ENCODE measurements at places on chromosomes 12 and 14. TPM values are rescaled to one million over a fixed set of nuclear protein-coding genes. Genes with fewer than 3 reads are reported as not detected.

DNA sequence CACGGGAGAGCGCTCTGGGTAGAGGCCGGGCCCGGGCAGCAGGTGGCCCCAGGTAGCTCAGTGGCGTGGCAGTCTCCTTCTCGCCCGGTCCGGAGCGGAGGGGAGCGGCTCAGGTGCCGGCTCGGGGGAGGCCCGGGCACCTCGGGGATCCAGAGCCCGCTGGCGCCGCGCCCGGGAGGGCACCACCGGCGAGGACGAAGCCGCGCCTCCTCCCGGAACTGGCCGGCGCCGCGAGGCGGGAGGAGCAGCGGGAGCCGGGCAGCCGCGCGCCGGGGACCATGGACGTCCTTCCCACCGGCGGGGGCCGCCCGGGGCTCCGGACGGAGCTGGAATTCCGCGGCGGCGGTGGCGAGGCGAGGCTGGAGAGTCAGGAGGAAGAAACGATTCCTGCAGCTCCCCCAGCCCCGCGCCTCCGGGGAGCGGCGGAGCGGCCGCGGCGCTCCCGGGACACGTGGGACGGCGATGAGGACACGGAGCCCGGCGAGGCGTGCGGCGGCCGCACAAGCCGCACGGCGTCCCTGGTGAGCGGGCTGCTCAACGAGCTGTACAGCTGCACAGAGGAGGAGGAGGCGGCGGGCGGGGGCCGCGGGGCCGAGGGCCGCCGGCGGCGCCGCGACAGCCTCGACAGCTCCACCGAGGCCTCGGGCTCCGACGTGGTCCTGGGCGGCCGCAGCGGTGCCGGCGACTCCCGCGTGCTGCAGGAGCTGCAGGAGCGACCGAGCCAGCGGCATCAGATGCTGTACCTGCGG, 21.5 kb upstream of the GNS start:
- DNase-seq, result peak; percentile 59
- peak overlapping the region; percentile 89 for H3K4me3 ChIP-seq
- no peaks in the 10 kb centered on the region for H3K36me3 ChIP-seq
- H3K4me1 ChIP-seq, result peaks cover 17% of the 10 kb centered on the region

DNA sequence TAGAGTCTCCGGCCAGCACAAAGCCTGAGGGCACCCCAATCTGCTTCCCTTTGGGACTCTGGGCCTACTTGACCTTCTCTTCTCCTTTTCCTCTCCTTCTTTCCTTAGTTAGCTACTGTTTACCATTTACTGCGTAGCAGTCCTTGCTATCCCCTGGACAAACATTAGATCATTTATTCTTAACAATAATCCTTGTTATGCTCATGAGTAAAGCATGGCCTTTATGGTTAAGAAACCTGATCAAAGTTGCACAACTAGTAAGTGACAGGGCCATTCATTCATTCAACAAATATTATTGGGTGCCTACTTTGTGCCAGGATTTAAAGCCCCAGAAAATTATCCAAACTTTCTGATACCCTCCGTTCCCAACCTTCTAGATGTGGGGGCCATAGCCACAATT, 3.2 kb upstream of the HDAC7 start:
- no peak overlapping the region for H3K4me3 ChIP-seq
- peak; percentile 76 for DNase-seq
- peak overlapping the region; percentile 76 for H3K27ac ChIP-seq
- H3K27me3 ChIP-seq, result no peaks in the 10 kb centered on the region
- no peaks in the 10 kb centered on the region for H3K36me3 ChIP-seq
- peaks cover 77% of the 10 kb centered on the region for H3K4me1 ChIP-seq

- H3K27me3 ChIP-seq, result no peaks in the 10 kb centered on the region
- no peaks in the 10 kb centered on the region for H3K4me1 ChIP-seq
- no peak overlapping the region for H3K4me3 ChIP-seq
Measured at GRCh38 chr14:79668951-79669350, 542.4 kb downstream of the DIO2 start.

DNA sequence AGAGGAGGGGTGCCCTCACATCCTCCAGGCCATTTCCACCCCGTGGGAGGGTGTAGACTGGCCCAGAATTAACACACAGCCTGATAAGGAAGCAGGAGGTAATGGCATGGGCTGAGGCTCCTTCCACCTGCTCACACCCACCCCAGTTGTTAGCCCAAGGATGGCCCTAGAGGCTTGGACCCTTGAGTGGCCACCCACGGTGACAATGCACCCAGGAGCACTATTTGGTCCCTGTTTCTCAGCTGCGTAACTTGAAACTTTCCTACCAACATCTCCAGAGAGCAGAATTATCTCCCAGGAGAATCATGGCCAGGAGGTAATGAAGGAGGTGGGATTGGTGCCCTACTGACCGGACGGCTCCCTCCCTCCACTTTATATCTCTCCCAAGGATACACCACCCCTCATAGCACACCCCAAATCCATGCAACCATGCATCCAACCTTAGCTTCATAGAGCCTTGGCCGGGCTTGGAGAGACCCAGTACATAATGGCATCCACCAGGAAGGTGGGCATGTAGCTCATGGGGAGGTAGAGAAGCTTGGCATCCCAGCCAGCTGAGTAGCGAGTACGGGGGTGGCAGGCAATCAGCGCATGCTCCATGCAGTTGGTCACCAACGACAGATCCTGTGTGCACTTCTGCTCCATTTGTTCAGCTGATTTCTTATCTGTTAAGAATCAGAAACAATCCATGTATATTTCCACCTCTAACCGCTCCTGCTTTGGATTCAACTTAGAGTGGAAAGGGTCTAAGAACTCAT, 5.6 kb downstream of the RDH16 start:
- no peak overlapping the region for H3K27ac ChIP-seq
- H3K4me3 ChIP-seq, result no peak overlapping the region
- no peaks in the 10 kb centered on the region for H3K27me3 ChIP-seq
- peaks cover 17% of the 10 kb centered on the region for H3K4me1 ChIP-seq

- no peaks in the 10 kb centered on the region for H3K36me3 ChIP-seq
- no peak overlapping the region for H3K4me3 ChIP-seq
- H3K27ac ChIP-seq, result no peak overlapping the region
- DNase-seq, result no peak
- H3K27me3 ChIP-seq, result peaks cover 100% of the 10 kb centered on the region
- peaks cover 3% of the 10 kb centered on the region for H3K4me1 ChIP-seq
Measured at GRCh38 chr12:113469949-113470743, 1.5 kb downstream of the LHX5 start.

Gene LRRK2
- not detected for total RNA-seq

DNA sequence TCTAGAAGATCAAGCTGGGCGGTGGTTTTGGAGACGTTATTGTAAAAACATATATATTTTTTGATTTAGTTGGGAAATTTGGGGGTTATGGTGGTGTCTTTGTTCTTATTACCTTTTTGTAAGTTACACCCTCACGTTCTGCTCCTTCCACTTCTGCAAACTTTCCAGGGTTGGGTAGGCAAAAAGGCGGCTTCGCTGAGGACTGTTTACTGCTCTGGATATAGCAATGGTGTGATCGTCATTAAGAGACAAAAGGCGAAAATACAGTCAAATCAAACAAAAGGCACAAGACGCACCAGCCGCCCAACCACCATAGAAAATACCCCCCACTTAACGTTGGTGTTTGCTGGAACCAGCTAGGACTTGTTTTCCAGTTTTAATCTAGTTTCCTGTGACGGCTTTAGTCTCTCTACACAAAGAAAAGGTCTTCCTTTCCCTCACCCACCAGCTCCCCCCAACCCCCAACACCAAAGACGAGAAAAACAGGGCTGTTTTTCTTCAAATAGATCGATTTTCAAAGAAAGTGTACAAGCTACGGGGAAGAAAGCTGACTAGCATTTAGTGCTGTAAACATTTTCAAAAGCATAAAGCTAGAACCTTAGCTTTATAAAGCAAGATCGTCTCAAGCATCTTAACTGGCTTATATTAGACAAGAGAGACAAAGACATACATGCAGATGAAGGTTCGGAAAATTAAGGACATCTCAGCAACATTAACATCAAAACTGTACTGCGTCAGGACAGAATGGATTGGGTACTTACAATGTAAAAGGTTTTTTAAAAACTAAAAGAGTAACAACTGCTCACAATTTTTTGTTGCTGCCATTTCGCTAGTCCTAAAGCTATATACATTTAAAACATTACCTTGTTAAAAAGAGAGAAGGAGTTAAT, 2.0 kb upstream of the SETD1B start:
- H3K4me1 ChIP-seq, result peaks cover 49% of the 10 kb centered on the region
- peak; percentile 27 for DNase-seq
- H3K36me3 ChIP-seq, result no peaks in the 10 kb centered on the region
- peak overlapping the region; percentile 80 for H3K4me3 ChIP-seq
- H3K27me3 ChIP-seq, result no peaks in the 10 kb centered on the region

DNA sequence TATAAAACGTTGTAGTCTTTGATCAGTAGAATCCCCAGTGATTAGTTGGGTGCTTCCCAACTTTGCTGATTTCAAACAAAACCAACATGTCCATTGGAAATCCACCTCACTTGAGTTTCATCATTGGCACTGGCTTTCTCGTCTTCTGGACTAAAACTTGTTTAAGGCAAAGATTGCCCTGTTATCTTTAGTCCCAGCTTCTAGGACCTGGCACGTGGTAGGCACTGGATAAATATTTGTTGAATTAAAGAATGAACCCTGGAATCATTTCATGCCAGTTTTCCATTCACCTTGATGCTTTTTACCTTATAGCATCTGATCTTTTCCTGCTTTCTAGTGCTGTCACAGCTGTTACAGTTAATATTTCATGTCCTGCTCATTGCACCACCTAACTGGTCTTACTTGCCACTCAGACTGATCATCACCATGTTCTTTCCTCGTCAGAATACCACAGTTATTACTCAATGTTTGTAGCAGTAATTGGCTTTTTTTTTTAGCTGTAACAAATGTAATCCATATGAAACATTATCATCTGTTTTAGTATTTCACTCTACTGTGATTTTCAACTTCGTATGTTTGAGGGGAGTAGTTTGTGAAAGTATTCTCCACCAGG, 7.3 kb upstream of the C12orf50 start:
- H3K4me3 ChIP-seq, result peak overlapping the region; percentile 80
- H3K36me3 ChIP-seq, result peaks cover 5% of the 10 kb centered on the region
- peaks cover 20% of the 10 kb centered on the region for H3K4me1 ChIP-seq
- DNase-seq, result peak; percentile 52
- no peak overlapping the region for H3K27ac ChIP-seq

Gene OR4Q3
- not detected for total RNA-seq

DNA sequence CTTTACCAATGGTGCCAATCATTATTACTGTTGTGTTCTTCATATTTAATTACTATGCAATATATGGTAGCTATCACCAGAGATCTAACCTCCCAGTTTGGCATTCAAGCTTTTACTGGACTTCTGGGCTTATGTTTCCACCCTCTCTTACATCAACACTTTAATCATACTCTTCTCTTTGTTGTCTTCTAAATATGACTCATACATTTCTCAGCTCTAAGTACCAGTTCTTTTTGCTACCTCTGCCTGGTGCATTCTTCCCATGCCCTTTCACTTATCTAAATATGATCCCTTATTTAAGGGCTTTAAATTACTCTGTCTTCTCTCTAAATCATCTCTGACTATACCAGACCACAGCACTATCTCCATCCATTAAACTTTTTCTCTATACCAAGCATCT, 246.1 kb upstream of the CCDC196 start:
- no peaks in the 10 kb centered on the region for H3K36me3 ChIP-seq
- DNase-seq, result peak; percentile 22
- no peak overlapping the region for H3K27ac ChIP-seq
- H3K27me3 ChIP-seq, result peaks cover 51% of the 10 kb centered on the region
- H3K4me1 ChIP-seq, result no peaks in the 10 kb centered on the region
- no peak overlapping the region for H3K4me3 ChIP-seq

DNA sequence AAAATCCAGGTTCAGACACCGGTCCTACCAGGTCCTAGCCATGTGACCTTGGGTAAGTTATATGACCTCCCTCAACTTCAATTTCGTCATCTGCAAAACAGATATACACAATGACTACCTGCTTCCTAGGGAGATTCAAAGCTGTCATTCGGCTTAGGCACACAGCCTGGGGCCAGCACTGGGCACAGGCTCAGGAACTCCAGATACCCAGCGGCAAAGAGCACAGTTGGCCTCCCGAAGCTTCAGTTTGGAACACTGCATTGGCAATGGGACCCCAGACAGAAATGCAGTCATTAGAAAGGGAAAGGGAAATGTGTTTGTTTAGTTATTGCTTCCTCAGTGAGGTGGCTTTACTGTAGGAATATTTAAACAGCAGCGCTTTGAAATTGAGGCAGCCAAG, 11.4 kb downstream of the PLEKHG6 start:
- no peaks in the 10 kb centered on the region for H3K27me3 ChIP-seq
- H3K36me3 ChIP-seq, result no peaks in the 10 kb centered on the region
- DNase-seq, result peak; percentile 57
- H3K4me3 ChIP-seq, result no peak overlapping the region
- peak overlapping the region; percentile 62 for H3K27ac ChIP-seq
- peaks cover 23% of the 10 kb centered on the region for H3K4me1 ChIP-seq

DNA sequence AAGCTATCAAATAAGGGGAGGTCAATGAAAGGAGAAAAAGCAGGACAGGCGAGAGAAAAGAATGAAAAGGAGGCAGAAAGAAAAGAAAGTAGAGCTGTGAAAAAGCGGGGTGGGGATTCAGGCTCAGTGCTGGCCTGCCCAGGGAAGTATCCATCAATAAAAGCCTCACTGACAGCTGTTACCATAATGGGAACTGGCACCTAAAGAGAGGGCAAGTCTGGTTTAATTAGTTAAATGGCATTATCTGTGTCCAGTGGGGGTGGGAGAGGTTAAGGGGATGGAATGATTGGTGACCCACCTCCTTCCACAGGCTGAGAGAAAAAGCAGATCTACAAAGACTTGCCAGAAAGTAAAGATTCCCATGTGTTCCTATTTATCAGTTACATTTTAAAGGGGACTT, 7.4 kb downstream of the SALL2 start:
- no peak overlapping the region for H3K4me3 ChIP-seq
- H3K27ac ChIP-seq, result no peak overlapping the region
- no peak for DNase-seq
- no peaks in the 10 kb centered on the region for H3K36me3 ChIP-seq
- H3K4me1 ChIP-seq, result no peaks in the 10 kb centered on the region

- H3K27me3 ChIP-seq, result peaks cover 6% of the 10 kb centered on the region
- H3K4me1 ChIP-seq, result no peaks in the 10 kb centered on the region
- no peak overlapping the region for H3K4me3 ChIP-seq
- no peak for DNase-seq
- H3K36me3 ChIP-seq, result no peaks in the 10 kb centered on the region
- H3K27ac ChIP-seq, result no peak overlapping the region
Measured at GRCh38 chr12:102753802-102754201, 163.2 kb downstream of the PAH start.

Gene OTUB2
- 7.7 TPM for total RNA-seq

Gene CCDC196
- not detected for total RNA-seq

GRCh38 chr14:99966037-99966835, 99.0 kb upstream of the EVL start:
- peaks cover 3% of the 10 kb centered on the region for H3K4me1 ChIP-seq
- no peaks in the 10 kb centered on the region for H3K36me3 ChIP-seq

DNA sequence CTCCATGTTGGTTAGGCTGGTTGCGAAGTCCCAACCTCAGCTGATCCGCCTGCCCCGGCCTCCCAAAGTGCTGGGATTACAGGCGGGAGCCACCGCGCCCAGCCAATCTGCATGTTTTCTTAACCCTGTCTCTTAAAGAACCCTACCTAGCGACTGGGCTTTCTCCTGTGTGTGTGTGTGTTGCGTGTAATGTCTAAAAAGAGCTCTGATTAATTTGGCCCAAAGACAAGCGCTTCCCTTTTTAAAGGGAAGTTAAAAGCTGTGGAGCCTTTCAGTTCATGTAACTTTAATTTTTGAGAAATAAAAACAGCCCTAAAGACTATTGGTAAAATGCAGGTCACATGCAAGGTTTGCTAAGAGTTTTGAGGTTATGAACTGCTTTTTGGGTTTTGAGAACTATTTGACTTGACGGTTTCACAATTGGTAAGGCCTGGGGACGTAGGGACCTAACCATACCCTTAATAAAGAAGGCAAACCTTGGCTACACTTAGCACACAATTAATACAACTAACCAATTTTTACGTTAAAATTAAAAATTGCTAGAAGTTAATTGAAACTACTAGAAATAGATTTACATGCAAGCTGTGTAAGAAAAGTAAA, 103.2 kb downstream of the KCNMB4 start:
- no peaks in the 10 kb centered on the region for H3K36me3 ChIP-seq
- no peaks in the 10 kb centered on the region for H3K4me1 ChIP-seq
- H3K27ac ChIP-seq, result no peak overlapping the region
- no peak for DNase-seq
- no peak overlapping the region for H3K4me3 ChIP-seq
